ENCODE measurements at places on chromosomes 16 and 17.

GRCh38 chr16:84898447-84898846 is 78.7 kb downstream of the CRISPLD2 start:
- DNase-seq = no peak

DNA sequence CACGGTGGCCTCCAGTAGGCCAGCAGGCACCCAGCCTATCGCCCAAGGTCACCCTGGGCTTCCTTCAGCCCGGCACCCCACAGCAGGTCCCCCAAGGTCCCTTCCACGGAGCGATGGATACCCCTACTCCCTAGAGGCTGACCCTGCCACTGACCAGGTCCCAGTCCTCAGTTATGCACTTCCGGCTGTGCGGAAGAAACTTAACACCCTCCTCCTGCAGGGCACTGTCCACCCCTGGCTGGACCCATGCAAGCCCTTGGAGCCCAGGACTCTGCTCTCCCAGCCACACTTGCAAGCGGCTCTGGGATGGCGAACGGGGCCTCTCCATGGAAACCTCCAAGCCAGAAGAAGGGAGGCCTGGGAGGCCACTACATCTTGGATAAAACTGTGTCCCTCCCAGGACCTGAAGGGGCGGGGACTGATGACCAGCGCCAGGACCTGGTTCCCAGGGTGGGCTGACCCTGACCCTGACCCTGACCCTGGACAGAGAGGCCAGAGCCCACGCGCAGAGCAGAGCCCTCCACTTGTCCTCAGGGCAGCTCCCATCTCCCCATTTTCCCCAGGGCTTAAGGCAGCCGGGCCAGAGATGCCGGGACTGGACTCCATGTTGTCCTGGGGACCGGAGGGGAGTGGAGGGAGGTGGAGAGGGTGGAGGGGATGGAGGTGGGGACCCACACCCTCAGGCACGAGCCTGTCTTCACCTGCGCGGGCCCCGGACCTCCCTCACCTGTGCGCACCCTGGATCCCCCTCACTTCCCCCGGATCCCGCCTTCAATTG is 734 bp downstream of the CEP131 start:
- no peak for DNase-seq

GRCh38 chr17:76382803-76383545 is 1.4 kb upstream of the SPHK1 start:
- peak; percentile 74 for DNase-seq

DNA sequence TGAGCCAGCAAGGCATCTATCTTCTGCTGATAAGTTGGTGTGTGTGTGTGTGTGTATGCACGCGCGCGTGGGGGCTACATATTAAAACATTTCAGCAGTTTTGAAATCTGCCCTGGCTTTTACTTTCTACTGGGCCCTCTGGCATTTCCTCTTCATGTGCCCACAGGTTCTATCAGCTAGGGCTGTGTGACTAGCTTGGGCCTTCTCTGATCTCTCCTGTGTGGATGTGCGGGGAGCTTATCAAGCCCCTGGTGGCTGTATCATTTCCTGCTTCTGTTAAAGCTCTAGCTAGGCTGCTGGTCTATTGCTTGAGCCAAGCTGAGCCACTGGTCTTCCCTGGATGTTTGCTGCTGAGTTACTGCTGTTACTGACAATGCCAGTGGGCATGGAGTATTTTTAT is 132.5 kb downstream of the AATF start:
- no peak for DNase-seq

DNA sequence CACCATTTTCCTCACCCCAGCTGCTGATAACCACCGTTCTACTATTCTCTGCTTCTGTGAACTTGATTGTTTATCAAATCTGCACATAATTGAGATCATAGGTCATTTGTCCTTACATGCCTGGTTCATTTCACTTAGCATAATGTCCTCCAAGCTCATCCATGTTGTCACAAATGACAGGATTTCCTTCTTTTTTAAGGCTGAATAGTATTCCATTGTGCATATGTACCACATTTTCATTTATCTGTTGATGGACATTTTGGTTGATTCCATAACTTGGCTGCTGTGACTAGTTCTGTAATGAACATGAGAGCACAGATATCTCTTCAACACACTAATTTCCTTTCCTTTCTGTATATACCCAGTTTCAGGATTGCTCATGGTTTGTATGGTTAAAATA is 225.3 kb upstream of the TBX2 start:
- DNase-seq = no peak

- no peak for DNase-seq
Observed at GRCh38 chr16:47779201-47780016, 318.3 kb downstream of the PHKB start.

- DNase-seq = no peak
Observed at GRCh38 chr17:4858882-4859260, 25.7 kb downstream of the MINK1 start.

- DNase-seq = peak; percentile 84
Observed at GRCh38 chr17:39674702-39675389, 6.6 kb downstream of the PNMT start.

DNA sequence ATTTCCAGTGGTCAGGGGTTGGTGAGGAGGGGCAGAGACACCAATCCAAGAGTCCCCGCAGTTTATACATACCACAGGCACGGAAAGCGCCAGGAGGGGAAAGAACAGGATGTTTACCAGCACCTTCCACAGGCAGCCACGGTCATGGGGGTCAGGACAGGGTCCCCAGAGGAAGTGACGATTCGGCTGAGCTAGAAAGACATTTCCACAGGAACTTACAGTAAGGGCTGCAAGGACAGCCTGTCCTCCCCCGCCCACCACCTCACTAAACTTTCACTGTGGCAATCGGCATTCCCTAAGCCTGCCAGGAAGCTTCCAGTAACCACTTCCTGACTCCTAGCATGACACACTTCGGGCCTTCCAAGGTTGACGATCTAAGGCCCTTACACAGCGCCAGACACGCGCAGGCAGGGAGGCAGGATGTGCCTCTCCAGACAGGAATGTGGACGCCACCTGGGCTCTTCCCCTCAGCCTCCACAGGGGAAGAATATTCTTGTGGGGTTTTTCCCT is 1.2 kb upstream of the MT2A start:
- DNase-seq = peak; percentile 76

DNA sequence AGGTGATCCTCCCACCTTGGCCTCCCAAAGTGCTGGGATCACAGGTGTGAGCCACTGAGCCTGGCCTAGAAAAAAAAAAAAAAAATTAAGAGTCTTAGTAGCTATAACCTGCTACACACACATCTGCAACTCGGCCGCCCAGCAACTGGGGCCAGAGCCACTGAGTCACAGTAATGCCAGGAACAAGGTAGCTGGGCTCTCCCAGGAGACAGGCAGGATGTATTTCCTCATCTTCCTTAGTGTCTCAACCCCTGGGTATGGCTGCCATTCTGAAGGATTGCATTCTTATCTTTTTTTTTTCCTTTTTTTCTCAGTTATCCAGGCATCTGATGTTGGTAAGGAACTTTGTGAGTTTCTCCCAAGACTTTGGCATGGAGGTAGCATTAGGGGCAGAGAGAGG is 7.1 kb upstream of the PSMD3 start:
- no peak for DNase-seq

GRCh38 chr17:81607431-81607830 is 29.5 kb downstream of the NPLOC4 start:
- no peak for DNase-seq
